Left renal cortex interstitium (tissue), 4 donors: ENCODE measurements at places on chromosomes 4 and X. TPM values are rescaled to one million over a fixed set of nuclear protein-coding genes. Genes with fewer than 3 reads are reported as not detected.

DNA sequence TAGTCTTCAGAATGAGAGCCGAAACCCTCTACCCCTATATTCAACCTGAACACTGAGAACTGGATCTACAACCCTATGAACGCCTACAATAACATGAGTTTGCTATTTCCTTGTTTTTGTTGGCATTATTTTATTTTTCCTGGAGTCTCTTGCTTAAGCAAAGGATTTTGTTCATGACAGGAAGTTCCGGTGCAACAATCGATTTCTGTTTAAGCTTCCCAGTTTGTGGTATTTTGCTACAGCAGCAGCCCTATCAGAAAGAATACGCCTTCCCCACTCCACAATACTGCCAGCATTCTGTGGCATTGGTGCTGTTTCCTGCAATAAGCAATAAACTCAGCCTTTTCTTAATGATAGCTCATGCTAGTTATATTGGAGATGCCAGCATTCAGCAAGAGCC is 60.9 kb downstream of the NPY5R start:
- no peak for DNase-seq

- DNase-seq = no peak
Observed at GRCh38 chrX:134774190-134775048, 116.1 kb upstream of the PLAC1 start.

The NDNF gene
- 72.5 TPM for polyA plus RNA-seq

The UNC5C gene
- polyA plus RNA-seq = 42.3 TPM

The GAGE12E gene
- not detected for polyA plus RNA-seq

GRCh38 chrX:77014377-77015372 is 432.5 kb upstream of the FGF16 start:
- peak; percentile 23 for DNase-seq

- DNase-seq = no peak
Observed at GRCh38 chr4:13601848-13602247, 25.7 kb downstream of the BOD1L1 start.

GRCh38 chrX:114717921-114718320 is 134.0 kb downstream of the HTR2C start:
- DNase-seq = no peak

The FAT4 gene
- 30.4 TPM for polyA plus RNA-seq

- DNase-seq = no peak
Observed at GRCh38 chr4:69849297-69849696, 10.6 kb downstream of the SULT1E1 start.

DNA sequence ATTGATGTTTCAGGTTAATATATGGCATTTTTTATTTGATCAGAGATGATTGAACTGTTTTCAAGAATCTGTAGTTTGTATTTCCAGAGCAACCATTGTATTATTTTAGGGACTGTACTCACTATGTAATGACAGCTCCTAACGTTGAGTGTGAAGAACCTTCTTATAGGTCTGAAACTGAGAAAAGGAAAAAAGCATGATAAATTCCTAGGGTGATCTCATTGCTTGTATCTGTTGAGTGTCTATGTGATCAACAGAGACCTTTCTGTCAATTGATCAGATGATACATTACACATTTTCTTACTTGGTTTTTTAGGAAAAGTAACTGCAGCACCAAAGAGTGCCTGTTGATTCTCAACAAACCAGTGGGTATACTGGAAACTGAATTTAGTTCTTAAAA is 40.2 kb downstream of the SEC24B start:
- no peak for DNase-seq
